ENCODE measurements at places on chromosomes 4 and X.

GRCh38 chr4:122163301-122163700 lies 11.2 kb downstream of the BLTP1 start:
- DNase-seq: no peak

GRCh38 chr4:57162499-57163019 lies 52.4 kb upstream of the IGFBP7 start:
- DNase-seq: no peak

DNA sequence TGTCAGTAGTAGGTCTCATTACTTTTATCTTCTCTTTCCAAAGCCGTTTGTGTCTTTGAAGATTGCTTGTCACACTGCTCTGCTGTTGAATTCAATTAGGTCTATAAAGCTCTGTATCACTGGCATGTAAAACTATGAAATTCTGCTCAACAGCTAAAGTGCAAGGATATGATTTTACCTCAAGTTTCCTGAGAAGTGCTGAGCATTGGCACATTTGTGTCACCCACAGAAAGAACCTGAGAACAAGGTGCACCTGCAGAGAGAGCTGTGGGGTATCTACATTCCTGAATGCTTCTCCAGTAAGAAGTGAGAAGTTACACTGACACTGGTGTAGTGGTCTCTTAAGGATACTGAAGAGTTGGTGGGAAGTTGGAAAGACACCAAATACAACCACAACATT lies 274.0 kb downstream of the INPP4B start:
- no peak for DNase-seq

- no peak for DNase-seq
Observed at GRCh38 chr4:42159271-42160001, 7.0 kb upstream of the BEND4 start.

- no peak for DNase-seq
Observed at GRCh38 chrX:65745427-65745826, 78.0 kb downstream of the MSN start.

- DNase-seq: no peak
Observed at GRCh38 chrX:9279234-9279544, 185.7 kb upstream of the TBL1X start.

GRCh38 chr4:3317011-3317655 lies 24.3 kb downstream of the RGS12 start:
- DNase-seq: no peak

- peak; percentile 56 for DNase-seq
Observed at GRCh38 chr4:1015179-1015578, 3.8 kb downstream of the FGFRL1 start.

DNA sequence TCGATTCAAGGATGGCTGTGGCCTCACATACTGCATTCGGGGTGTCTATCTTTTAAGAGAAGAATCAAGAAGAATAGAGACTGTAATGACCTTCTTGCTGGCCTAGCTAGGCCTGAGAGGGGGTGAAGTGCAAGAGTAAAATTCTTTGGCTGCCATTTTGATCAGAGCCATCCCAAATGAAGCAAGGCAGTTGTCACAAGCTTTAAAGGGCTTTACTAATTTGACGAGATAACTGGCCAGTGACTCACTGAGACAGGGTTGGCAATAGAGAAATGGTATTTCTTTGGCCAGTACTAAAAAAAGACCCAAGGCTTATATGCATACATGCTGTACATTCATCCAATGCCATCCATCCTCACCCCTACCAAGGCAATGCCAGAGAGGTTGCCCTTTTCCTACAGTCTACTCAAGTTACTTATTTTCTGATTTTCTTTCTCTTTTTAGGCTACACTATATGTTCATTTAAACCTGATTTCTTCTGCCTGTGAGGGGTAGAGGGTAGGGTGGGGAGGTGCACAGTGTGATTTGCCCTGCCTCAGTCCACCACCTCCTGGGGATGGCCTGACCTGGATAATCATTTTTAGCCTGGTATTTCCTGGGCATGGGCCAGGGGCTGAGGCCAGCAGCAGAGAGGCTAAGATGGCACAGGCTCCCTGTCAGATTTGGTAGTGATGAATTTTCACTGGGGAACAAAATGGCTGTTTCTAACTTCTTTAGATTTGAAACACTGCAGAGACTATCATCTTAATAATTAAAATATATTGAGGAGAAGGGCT lies 32.2 kb downstream of the ATG4A start:
- no peak for DNase-seq

GRCh38 chr4:184641022-184641421 lies 8.2 kb downstream of the CASP3 start:
- DNase-seq: no peak

GRCh38 chr4:115851918-115852766 lies 738.7 kb upstream of the NDST4 start:
- peak; percentile 84 for DNase-seq

DNA sequence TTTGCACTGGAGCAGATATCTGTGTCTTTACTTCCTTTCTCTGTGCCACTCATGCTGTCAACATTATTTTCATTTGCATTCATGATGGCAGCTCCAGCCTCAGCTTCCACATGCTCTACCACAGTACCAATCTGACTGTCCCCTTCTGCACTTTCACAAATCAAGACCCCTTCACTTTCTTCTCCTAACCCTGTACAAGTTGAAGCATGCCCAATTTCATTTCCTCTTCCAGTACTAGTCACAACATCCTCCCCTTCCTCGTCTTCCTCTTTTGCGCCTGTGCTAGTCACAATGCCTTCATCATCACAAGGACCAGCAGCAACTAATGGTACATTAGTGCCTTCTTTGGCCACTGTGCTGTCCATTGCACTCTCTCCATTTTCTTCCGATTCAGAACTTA lies 26.5 kb downstream of the BOD1L1 start:
- no peak for DNase-seq

DNA sequence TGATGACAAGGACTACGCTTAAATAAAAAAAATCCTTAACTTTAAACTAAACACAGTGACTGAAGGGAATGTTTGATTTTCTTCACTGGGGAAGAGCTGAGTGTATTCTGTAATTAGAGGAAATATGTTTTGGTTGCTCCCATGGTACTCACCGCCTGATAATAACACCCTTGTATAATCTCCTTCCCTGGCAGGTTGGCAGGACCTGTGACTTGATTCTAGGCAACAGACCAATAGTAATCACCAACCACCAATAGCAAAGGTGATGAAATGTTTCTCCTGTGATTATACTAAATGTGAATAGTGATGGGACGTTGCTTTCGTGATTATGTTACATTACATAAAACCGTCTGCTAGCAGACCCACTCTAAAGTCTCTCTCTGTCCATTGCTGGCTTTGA lies 536.8 kb upstream of the CPEB2 start:
- no peak for DNase-seq

DNA sequence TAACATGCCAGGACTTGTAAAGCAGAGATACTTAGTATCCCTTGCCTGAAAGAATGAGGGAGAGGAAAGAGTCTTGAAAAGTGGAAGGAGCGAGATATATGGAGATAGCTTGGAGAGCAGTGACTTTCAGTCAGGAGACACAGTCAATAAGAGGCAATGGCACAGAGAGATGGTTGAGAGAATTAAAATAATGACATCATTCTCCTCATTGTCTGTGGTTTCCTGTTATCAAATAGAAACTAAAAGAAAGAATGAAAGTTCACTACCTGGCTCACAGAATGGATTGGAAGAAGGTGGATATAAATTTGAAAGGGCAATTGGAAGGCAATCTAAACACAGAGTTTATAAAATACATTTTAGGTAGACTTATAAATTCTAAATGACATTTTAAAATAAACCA lies 760.2 kb upstream of the AADAT start:
- no peak for DNase-seq

GRCh38 chr4:187665086-187665485 lies 330.5 kb upstream of the ZFP42 start:
- DNase-seq: no peak

DNA sequence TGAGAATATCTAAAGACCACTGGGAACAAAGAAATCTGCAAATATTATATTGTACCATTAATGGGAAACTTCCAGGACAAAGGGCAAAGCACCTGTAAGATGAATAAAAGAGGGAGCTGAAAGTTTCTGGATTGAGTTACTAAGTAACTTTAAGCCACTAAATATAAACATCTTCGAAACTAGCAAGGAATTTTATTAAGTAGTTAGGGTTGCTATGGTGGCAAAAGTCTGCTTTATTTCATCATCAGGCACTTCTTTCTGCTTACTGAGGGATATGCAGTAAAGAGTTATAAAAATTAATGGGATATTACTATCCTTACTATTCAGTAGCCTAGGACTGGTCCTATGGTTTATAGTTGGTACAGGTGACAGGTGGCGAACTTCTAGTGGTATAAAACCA lies 33.0 kb downstream of the SMARCA1 start:
- DNase-seq: no peak

GRCh38 chr4:3434881-3435685 lies 6.7 kb upstream of the HGFAC start:
- peak; percentile 73 for DNase-seq

DNA sequence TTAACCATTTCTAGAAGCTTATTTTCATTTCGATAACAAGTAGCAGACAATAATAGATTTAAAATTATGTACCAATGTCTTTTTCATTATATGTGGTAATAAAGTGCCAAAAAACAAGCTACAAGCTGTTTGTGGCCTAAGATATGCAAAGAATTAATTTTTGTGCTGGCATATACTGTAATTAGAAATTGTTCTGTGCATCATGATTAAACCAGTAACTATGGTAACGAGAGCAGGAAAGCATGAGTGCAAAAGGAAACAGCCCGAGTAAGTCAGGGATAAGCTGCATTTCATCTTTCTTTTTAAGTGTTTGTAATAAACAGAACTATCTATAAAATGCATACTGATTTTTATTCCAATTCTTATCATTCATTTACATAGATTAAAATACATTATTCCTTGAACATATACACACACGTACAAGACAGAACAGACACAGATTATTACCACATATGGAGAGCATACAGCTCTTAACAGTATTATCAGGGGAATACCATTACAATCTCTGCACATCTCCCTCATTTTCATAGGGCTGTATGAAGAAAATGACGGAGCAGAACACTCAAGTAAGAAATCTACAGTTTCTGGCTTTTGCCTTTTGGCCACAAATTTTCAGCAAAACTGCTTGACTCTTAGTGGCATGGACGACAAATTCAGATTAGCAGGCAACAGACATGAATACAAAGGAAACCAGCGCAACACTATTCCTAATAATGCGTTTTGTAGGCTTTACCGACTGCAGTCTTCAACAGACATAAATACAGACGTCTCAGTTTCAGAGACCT lies 121.3 kb upstream of the WDR17 start:
- DNase-seq: no peak

DNA sequence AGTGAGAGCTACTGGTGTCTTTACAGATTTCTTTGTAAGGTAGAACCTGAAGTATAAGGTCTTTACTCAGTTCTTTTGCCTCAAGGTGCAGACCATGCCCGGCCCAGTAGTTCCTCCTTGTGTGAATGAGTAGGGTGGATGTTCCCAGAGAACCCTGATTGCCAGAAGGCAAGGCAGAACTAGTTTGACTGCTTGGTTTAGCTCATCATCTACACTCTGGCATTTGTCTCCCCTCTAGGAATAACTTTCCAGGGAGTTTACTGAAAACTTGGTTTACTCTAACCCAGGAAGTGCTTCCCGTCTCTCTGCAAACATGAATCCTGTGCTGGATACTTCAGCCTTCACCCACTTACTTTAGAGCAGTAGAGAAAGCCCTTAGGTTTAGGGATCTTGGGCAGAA lies 29.1 kb downstream of the MCUB start:
- no peak for DNase-seq

GRCh38 chr4:185559915-185560281 lies 24.6 kb upstream of the PDLIM3 start:
- no peak for DNase-seq
